GOT3 (cell line): ENCODE measurements at places on chromosomes 4 and X.

DNA sequence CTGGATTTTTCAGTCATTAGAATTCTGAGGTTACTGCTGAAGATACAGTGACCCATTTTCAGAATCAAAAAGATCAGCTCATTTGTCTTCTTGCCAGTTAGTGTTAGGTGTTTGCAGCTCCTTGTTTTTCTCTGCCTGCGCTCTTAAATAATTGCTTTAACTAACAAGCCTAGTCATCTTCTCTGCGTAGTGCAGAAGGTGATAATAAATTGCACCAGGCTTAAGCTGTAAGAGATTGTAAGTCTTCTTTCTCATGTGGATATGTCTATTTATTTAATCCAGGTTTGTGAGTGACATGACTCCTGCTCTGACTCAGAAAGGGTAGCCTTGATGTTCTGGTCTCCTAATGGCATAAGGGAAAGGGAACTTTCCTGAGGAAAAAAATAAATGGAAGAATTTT lies 167.2 kb downstream of the CEP135 start:
- DNase-seq: no peak

GRCh38 chr4:151012820-151013219 lies 2.3 kb downstream of the LRBA start:
- no peak for DNase-seq

DNA sequence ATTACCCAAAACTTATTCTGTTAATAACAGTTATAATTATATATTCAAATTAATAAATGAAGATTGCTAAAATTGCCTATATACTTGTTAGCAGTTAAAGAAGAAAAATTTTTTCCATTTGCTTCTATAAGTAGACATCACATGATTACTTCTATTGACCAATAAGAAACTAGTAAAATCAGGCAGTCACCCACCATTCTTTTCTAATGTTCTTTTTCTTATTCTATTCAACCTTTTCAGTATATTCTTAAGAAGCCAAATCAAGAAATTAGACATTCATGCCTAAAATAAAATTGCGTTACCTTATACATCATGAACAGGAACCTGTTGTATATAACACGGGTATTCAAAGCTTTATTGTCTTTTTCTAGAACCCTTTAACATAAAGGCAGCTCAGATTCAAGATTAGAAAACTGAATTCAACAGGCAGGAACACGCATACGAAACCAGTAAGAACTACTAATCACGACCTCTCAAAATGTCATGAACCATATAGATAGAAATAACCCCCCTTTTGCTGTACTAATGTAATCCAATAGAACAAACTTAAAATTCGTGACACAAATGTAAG lies 568.1 kb upstream of the DIPK2B start:
- DNase-seq: no peak

GRCh38 chr4:182022909-182023308 lies 220.3 kb upstream of the TENM3 start:
- no peak for DNase-seq

GRCh38 chrX:48806081-48806480 lies 4.2 kb downstream of the HDAC6 start:
- DNase-seq: no peak
